ENCODE measurements at places on chromosomes 5 and 9.
A peak's percentile ranks its signal among the peaks of the same experiment; 100 is the strongest.

DNA sequence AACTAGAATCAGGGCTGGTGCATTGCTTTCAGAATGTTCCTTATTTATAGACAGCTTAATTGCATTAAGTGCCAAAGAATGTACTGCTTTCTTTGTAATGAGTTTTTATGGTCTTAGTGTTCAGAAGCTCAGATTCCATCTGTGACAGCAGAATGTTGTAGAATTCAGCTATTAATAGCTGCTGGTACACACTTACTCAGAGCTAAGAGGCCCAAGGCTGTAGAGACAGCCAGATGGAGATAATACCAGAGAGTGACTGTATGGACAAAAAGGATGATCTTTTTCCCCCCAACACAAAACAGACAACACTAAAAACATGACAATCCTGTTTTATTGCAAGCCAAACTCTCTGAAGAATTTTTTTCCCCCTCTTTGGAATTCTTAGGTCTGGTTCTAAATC is 50.2 kb downstream of the PPP2R2B start:
- no peak for DNase-seq

DNA sequence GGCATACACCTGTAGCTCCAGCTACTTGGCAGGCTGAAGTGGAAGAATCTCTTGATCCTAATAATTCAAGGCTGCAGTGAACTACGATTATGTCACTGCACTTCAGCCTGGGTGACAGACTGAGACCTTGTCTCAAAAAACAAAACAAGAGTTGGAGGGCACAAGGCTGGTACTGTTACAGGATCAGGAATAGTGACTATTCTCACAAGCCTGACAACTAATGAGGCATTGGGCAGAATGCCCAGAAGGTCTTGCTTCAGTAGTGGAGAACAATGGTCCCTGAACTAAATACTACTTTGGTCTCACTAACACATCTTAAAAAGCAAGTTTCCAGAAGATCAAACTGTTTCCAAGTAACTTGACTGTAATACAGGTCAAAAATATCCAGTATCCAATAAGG is 182.9 kb upstream of the RFX3 start:
- no peak for DNase-seq

DNA sequence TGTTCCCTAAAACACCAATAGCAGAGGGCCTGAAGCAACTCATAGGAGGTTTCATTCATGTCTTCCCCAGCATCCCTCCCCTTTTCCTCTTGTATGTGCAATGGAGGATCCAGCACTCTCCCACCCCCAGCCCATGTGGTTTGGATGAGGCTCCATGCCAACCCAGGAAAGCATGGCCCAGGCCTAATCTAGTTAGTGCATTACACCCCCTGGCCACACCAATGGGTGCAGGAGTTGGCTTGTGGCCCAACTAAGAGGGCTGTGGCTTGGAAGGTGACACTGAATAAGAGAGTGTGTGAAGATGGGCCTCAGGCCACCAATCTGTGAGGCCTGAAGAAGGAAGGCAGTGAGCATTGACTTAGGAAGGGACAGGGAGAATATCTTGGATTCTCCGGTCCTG is 70.8 kb upstream of the SMIM23 start:
- no peak for DNase-seq

DNA sequence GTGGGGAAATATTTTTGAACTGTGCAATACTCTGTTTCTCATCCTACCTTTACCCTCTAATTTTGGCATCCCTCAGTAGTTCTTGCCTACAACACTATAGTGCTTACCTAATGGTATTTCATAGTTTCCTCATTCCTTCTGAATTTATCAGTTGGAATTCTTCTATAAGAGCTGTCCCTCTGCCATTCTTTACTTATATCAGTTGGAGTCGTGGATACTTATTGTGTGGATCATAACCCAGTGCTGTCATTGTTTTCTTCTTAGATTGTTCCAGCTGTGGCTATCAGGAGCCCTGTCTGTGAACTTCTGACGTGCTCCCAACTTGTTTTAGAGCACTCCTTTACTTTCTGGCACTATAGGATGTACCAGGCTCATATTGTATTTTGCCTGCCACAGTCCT is 146.1 kb upstream of the OTULINL start:
- DNase-seq = no peak

GRCh38 chr5:658103-658502 is 35.0 kb downstream of the TPPP start:
- DNase-seq = no peak

- DNase-seq = no peak
These were observed 31.9 kb downstream of the ADAMTSL2 start for GRCh38 chr9:133566382-133566781.

DNA sequence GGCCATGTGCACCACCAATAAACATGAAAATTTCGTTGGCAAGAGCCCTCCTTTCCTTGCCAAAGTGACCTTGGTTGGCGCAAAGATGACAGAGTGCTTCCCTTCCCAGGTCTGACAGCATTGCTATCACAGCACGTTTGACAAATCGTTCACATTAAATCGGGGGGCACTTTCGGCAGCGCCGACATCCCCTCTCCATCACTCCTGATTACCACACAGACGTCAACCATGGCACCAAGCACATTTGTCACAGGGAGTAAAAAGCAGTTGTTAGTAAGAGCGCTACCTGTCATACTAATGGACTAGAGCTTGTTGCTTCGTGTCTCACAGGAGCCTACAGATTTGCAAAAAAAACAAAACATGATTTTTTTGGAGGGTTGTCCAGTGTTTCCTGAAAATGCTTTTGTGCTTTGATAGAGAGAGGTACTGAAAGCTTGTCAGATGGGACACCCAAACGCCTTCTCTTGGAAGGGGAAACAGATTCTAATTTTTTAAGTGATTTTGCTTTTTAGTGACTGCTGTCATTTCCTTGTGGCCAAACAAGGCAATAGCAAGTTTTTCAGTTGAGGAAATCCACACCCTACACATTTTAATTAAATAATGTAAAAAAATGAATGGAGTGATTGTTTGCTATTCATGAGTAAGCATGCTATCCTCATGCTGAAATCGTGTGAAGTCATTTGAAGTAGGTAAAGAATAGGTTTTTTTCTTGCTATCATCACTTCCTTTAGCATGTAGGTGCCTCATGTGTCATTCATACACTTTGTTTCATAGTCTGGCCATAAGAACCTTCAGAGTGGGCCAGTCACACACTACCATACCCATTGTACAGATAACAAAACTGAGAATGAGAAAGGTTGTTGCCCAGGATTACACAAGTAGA is 682.8 kb upstream of the WWC1 start:
- DNase-seq = no peak

GRCh38 chr5:159788835-159789331 is 127.4 kb upstream of the ADRA1B start:
- no peak for DNase-seq

DNA sequence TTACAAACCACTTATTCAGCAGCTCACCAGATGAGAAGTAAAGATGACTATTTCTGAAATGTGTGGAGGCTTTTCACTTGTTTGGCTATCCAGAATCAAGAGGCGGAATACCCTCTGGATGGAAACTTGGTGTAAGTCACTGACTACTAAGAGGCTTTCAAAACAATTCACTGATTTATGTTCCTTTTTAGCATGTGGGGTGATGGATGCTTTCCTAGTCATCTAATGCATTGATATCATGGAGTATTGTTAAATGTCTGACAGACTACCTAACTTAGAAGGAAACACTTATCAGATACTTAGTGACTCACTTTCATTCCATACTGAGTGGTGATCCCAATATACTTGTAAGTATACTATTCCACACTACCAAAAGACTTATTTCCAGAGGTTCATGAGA is 141.4 kb downstream of the PLK2 start:
- DNase-seq = no peak

- DNase-seq = no peak
These were observed 1763.7 kb downstream of the EFNA5 start for GRCh38 chr5:105907016-105907415.

DNA sequence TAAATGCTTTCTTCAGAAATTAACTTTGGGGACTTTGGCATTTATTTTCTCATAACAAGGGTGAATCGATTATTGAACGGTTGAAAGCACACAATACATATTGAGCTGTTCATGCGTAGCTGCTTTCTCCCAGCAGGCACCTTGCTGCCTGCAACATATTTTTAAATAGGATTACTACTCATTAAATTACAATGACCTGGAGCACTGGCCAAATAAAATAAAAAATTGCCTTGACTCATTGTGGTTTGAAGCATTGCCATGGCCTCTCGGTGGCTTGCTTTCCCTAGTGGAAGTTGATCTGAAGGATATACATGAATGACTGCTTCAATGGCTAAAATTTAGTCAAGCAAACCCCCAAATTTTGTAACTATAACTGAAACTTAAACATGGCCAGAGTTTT is 181.6 kb upstream of the NUDT12 start:
- no peak for DNase-seq

- no peak for DNase-seq
These were observed 5.8 kb upstream of the LNPEP start for GRCh38 chr5:96930058-96930457.

DNA sequence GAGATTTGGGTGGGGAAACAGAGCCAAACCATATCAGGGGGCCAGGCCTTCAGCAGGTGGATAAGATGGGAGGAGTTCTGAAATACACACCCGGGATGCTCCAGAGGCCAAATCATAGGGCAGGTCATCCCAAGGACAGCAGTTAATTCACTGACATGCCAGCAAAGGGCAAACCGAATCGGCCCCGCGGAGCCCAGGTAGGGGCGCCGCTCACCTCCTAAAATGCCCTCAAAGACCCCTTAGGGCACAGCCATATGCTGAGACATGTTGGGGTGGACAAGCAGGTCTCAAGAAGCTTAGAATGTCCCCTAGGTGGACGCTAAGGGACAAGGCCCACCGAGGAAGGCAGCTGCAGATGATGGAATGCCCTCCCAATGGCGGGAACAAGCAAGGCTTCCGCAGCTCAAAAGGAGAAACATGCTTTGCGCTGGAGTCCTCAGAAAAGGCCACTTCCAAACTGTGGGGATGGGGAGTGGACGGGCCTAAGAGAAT is 144.9 kb downstream of the ERCC6L2 start:
- no peak for DNase-seq

- no peak for DNase-seq
These were observed 45.6 kb downstream of the NKD2 start for GRCh38 chr5:1054018-1054798.

DNA sequence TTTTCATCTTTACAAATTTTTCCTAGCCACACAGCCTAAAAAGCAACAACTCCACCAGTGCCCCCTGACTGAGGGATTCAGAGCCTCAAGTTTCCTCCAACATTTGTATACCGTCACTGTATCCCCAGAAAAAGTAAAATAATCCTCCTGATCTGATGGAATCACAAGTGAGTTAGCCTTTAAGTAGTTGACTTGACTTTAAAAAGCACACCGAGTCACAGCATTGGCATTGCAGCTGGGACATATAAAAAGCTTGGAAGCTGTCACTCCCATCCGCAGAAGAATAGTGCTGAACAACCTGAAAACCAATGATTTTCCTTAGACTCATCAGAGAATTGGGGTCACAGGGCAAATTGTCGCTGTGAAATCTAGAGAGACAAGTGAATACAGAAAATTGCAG is 41.6 kb upstream of the FBN2 start:
- no peak for DNase-seq

GRCh38 chr9:87602933-87603643 is 105.4 kb downstream of the DAPK1 start:
- DNase-seq = no peak

DNA sequence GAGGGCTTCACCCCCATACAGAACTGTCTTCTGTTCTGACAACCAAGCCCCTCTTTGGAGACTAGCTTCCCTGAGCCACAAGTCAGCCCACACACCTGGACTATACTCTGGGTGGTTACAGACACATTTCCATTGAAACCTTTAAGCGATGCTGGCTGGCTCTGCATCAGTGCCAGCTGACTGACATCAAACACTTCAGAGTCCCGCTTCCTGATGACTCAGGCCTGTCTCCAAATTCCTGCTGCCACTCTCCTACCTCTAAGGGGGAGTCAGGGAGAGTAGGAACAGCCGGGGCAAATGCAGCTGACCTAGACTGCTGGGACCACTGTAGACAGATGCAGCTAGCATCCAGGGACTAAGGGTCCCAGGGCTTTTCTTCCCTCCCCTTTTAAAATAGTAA is 59.4 kb downstream of the SIL1 start:
- no peak for DNase-seq

DNA sequence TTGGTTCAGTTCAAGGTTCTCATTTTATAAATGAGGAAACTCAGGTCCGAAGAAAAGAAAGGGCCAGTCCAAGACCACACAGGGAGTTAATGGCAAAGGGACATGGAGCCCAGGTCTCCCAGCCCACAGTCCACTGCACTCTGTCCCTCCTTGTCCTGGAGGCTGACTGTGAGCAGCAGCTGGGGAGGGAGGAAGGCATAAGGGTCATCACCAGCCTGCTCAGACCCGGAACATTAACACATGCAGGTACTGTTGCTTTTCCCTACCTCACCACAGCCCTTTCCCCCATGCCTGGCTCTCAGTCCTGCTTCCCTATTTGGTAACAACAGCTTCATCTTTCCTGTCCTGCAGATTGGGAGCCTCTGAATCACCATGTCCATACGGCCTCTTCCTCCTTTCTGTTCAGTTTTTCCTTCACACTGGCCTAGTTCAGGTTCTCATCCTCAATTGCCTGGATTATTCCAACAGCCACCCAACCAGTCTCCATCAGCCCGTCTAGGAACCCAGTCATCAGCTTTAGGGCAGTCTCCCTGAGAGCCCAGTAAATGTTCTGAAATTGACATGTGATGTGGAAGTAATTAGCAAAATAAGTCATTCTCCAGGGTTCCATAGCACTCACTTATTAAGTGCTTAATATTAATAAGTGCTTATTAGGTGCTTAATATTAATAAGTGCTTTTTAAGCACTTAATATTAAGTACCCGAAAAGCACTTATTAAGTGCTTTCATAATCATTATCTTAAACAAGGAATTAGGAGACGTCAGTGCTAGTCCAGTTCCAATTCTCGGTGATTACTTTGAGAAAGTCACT is 4.3 kb downstream of the GPX3 start:
- no peak for DNase-seq

DNA sequence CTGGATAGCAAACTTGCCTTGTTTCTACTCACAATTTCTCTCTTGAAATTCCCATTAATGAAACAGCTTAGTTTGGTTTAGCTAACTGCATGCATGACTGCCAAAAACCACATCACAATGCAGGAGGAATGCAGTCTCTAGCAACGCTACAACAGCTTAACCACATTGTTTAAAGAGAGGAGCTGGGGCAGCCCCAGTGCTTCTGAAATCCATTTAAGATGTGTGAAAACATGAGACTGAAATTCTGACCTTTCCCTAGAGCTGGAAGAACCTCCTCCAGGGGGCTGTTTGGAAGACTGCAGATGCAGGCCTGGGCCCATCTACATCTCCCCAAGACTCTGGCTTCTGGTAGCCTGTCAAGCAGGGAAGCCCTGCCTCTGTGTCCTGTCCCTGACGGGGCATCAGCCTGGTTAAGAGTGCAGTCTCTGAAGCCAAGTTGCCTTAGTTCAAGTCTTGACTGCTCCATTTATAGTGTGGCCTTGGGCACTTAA is 157.1 kb downstream of the ZNF462 start:
- DNase-seq = no peak

- peak; percentile 1 for DNase-seq
These were observed 32.3 kb downstream of the PRRX2 start for GRCh38 chr9:129697656-129698253.

Measured in stimulated activated CD8-positive, alpha-beta memory T cell treated with anti-CD3 and anti-CD28 coated beads, Interleukin-12 subunit alpha, Interleukin-12 subunit beta, amount 100 ng/mL, for 1 hour (primary cell).